Activated naive CD4-positive, alpha-beta T cell treated with anti-CD3 and anti-CD28 coated beads for 36 hours (primary cell): ENCODE measurements at places on chromosomes 5 and 9.

- peak; percentile 4 for DNase-seq
Measured at GRCh38 chr5:132270706-132271105, 13.2 kb downstream of the PDLIM4 start.

DNA sequence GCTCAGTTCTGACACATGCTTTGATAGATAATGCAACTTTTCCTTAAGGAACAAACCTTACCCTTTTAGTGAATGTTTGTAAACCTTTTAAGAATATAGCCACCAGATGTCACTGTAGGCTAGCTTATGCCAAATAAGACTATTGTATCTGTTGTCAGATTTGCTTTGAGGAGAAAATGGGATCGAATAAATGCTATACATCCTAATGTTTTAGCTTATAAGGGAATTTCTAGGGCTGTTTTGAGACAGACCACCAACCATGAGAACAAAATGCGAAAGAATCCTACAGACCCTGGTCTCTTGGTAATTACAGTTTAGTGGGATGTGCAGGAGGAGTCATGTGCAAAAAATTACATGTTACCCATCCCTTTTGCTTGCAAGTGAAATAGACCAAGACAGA lies 127.6 kb upstream of the NMUR2 start:
- DNase-seq, result no peak

DNA sequence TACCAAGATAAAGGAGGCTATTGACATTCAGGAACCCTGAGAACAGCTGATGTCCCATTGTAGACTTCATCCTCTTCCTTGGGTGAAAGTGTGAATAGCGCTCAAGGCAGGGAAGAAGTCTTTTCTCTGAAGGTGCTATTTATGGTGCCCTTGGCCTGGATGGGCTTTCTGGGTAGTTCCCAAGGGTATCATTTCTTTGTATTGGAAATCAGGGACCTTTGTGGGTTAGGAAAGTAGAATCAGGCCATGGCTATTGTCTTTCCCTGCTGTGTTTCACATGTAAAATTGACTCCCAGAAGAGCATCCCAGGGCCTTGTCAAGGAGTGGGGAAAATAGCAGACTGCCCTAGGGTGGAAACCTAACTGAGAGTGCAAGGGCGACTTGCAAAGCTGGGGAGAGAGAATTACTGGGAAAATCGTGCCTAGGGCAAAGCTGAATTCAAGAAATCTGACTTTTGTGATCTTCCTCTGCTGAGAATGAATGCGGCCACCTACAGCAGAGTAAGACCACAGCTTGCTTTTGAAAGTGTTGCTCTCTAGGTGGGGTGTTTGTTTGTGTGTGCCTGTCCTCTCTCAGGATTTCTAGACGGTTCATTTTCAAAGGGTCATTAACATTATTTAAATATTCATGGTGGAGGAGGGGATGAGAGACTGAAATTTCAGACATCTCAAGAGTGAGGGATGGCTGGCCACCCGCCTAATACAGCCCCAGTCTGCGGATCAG lies 160.6 kb downstream of the C9orf152 start:
- DNase-seq, result no peak

DNA sequence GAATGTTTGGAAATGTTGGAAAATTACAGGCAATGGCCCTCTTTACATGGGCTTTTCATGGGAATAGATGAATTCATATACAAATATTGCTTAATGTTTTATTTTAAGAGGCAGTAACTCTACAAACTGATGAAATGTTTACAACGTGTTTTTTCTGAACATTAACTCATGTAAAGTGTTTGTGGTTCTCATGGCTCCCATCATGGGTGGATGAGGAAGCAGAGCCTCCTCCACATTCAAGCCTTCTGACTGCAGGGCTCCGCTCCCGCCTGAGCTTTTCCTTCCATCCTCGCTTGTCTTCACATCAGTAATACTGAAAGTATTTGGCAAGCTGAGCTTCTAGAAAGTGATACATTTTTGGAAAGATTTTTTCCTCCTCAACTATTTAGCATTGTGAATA lies 204.2 kb downstream of the ARHGAP26 start:
- no peak for DNase-seq

DNA sequence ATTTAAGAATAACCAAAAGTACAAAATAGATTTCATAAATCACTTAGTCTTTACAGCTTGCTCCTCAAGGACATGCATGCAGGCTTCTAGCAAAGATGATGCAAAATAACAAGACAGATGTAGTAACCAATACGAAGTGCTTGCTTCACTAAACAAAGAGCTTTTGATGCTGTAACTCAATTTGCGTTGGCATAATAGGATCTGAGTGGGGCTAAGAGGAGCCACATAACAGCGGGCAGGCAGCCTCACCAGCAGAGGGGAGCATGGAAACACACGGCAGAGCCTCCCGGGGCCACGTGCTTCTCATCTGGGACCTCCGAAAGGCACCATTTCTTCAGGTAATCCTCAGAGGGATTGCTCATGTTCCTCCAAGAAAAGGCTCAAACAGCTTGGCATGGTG lies 139.7 kb downstream of the C5orf15 start:
- no peak for DNase-seq
